Adipocyte (in vitro differentiated cells): ENCODE measurements at places on chromosomes 16 and 17.

GRCh38 chr16:30778549-30779244 lies 8.3 kb downstream of the ZNF629 start:
- no peak for DNase-seq

DNA sequence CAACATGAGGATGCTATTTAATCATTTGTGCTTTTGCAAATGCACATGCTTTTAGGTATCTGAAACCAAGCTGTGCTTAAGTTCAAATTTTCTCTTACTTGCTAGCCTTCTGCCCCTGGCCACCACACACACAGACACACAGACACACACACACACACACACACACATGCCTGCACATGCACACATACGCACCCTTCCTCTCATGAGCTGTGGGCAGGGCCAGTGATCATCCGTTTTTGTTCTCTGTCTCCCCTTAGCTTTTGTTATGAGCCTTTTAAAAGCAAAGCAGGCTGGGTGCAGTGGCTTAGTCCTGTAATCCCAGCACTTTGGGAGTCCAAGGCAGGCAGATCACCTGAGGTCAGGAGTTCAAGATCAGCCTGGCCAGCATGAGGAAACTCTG lies 34.2 kb downstream of the CD300LF start:
- no peak for DNase-seq

DNA sequence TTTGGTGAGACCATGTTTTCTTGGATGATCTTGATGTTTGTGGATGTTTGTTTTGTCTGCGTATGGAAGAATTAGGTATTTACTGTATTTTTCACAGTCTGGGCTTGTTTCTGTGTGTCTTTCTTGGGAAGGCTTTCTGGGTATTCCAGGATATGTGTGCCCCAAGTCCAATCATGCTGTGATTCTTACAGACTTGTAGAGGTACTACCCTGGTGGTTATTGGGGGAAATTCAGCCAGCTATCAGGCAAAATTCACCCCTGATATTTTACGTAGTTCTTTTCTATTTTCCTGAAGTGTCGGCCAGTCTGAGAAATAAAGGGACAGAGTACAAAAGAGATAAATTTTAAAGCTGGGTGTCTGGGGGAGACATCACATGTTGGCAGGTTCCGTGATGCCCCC lies 33.4 kb upstream of the ARL4D start:
- peak; percentile 13 for DNase-seq

GRCh38 chr17:40301315-40301714 lies 7.7 kb upstream of the RARA start:
- no peak for DNase-seq

- DNase-seq, result peak; percentile 38
Measured at GRCh38 chr17:42512733-42513251, 23.2 kb upstream of the NAGLU start.

DNA sequence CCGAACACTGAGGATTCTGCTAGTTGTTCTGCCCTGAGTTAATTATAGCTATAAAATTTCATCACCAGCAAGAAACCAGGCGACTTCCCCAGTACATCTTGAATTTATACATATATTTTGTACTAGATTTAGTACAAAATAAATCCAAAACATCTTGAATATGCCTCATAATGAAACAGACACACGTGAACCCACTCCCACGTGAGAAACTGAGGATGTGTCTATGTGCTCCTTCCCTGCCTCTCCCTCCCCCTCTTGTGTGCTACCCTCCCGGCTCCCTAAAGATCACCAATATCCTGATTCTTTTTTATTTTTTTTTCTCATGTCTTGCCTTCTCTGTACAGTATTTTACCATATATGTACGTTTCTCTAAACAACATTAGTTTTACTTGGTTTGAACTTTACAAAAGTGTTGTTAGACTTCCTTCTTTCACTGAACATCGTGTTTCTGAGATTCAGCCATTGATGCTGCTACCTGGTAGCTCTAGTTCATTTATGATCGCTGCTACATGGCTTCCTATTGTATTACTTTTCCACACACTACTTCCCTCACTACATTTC lies 1.1 kb upstream of the LCMT1 start:
- DNase-seq, result peak; percentile 37

DNA sequence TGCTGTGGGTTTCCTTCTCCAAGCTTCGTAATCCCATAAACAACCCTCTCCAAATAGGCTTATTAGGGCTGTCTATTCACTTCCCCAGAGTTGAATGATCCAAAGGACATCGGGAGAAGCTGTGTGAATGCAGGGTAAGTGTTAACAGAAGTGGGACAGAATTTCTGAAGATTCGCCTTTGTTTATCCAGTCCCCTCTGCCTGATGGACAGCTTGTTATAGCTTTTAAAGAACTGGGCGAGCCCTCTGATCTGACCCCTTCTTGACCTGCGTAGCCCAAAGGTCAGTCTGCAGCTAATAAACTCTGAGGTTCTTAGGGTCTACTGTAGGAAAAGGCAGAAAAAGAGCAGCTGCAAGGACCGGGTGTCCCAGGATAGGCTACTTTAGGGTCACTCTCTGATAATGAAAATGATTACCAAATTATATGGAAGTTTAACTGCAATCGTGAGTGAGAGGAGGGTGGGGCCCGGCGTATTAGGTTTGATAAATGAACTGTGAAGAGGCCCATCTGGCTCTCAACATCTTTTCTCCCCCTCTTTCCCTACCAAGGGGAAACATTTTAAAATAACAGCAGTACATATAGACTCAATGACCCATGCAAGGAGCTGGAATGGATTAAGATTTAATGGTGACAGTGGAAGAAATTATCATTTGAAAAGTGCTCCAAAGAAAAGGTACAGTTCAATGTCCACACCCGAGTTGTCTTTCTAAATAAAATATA lies 233.4 kb downstream of the FTO start:
- DNase-seq, result no peak
